CD4-positive, alpha-beta T cell treated with Interleukin-1 beta for 1 hour (primary cell): ENCODE measurements at places on chromosomes 2 and 18.

DNA sequence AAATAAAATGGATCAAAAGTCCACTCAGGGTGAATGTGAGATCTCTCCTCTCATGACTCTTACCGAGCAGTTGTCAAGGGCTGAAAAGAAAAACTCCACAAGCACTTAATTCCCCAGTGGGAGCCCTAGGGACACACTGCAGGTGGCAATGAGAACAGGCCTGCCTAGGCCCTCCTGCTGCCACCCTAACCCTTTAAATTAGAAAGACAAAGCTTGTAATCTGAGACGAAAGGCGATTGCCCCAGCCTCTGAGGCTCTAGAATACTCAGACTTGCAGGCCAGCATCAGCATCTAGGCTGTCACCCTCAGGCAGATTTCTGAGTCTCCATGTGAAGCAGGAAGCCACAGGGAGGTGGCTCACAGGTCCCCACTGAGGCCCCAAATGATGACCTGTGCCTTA lies 457.0 kb upstream of the MYT1L start:
- no peak for DNase-seq

DNA sequence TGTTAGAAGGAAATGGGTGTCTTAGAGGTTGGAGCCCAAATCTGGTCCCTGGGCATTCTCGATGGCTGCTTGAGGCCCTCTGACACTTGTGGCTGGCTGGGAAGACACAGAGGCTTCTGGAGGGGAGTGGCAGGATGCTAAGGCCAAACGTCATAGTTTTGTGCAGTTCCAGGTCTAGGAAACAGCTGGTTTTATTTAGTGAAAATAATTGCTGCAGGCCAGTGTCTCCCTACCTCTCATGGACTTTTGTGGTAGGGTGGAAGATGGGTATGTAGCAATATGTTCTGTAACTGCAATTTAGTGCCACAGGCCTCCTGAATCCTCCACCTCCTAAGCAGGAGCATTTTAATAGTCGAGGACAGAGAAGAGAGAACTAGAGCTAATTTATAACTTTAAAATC lies 32.2 kb upstream of the SPRED2 start:
- no peak for DNase-seq

DNA sequence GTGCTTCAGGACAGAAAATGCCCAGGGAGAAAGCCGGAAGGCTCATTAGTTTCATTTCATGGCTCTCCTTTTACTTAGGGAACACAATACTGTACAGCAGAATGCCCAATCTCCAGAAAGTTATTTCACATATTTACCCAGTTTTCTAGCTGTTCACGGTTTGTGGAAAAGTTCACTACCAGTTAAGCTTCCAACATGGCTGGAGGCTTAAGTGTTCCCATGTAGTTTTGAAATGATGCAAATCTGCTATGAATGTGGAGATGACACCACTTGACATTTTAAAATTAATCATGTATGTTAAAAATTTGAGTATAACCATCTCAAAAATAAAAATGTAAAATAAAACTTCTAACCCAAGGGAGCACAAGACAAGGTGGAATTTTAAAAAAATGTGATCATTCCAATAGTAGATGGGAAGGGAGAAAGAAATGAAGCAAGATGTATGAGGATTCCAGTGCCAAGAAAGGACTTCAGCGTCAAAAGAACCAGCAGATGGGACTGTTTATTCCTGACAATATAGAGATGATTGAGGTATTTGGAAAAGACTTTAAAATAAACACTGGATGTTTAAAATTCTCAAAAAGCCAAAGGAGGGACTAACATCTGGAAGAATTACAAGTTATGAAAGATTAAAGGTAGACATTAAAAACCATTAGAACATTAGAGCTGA lies 60.9 kb upstream of the OSR1 start:
- no peak for DNase-seq

DNA sequence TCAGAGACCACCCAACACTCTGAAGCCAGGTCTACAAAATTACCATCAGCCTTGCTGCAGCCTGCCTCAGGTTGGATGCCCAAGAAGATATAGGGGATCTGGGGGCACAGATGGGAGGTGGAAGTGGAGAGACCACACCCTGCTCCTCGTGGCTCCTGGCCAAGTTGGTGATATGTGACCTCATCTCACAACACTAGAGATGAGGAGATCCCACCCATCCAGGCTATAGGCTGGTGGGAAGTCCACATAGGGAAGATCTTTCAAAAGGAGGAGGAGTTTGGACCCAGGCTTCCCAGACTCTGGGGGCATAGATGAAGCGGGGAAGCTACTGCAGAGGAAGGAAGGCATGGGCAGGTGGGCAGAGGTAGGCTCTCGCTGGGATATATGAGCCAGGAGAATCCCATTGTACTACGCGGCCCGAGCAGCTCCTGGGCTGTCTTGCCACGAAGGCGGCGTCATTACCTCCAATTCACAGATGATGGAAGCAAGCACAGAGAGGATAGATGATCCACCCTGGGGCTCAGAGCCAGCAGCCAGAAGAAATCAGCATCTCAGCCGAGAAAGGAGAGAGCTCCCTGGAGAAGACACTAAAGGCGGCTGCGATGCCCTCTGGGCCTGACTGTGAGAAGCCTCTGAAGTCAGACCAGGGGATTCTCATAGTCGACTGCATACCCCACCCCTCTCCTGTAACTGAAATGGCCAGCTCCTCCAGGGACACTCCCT lies 96.0 kb downstream of the RHOB start:
- DNase-seq = no peak

DNA sequence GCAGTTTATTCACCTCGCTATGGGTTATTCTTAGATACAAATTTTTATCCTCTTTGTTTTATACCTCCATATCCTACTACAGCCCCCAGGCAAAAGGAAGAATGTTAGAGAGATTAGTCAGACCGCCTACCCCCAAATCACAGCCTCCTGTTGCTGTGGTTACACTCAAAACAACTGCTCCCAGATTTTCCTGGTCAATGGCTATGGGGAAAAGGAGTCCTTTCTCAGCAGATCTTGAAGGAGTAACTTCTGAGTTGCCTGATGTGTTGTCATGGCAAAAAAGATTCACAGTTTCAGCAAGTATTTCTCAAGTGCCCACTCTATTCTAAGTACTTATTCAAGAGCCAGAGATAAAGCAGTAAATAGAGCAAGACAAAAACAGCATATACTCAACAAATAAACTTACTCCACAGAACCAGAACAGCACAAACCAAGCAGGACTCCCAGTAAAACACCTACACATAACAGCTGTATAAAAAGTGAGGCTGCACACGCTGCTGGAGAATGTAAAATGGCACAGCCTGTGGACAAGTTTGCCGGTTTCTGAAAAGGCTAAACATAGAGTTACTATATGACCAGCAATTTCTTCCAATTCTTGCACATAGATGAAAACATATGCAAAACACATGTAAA lies 104.8 kb downstream of the NOL10 start:
- DNase-seq = no peak

DNA sequence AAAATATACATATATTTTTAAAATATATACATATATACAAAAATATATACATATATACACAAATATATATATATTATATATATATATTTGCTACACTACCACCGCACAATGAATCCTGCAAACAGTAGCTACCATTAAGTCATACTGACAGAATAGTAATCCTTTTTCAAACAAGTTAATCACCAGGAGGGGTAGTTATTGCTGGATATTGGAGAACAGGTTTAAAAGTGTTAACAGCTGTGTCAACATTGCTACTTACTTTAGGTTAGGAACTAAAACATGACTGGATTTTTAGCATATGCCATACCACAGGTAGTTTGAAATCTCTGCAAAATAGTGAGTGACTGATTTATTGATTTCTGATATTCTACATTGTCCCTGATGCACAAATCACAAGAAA lies 529.1 kb upstream of the CDH7 start:
- no peak for DNase-seq

DNA sequence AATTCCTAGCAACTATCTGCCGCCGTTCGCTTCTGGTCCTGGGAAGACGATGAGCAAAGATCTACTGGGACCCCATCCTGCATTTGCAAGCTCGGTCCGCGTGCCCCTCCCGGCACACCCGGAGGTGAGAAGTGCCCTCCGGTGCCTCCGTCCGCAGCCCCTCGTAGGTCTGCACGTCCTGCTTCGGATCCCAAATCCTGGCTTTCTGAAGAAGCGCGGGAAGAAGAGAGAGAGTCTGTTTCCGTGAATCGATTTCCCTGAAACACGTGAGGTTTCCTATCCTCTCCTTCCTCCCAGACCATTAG lies 5.0 kb upstream of the OSR1 start:
- DNase-seq = no peak

GRCh38 chr18:49399003-49399402 lies 61.4 kb downstream of the DYM start:
- peak; percentile 3 for DNase-seq

DNA sequence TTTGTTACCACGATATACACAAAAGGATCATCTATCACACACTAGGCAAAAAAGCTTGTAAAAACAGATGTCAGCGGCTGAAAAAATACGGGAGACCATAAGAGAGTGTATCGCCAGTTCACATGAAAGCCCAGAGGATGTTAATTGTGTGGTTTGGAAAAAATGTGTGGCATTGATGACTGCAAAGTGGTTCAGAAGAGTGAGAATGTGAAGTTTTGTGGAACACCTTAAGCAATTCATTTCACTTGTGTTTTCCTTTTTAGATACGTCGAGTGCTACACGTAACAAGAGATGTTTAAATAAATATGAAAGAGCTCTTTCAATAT lies 61.7 kb upstream of the DAPL1 start:
- DNase-seq = no peak

GRCh38 chr18:25921677-25922421 lies 168.6 kb downstream of the SS18 start:
- peak; percentile 27 for DNase-seq

DNA sequence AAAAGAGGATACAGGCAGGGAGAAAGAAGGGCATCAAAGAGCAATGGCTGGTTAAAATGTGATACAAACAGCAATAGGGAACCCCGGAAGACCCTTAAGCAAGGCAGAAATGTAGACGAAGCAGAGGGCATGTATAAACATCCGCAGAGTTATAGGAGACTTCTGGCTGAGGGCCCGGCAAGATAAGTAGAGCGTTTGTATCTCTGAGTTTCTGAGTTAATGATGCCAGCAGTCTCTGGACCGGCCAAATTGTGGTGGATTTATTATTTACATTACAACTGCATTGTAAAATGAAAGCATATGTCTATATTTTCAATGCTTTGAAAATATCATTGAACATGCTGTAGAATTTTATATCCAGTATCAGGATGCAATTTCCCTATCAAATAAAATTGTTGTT lies 148.0 kb upstream of the KCTD1 start:
- no peak for DNase-seq

DNA sequence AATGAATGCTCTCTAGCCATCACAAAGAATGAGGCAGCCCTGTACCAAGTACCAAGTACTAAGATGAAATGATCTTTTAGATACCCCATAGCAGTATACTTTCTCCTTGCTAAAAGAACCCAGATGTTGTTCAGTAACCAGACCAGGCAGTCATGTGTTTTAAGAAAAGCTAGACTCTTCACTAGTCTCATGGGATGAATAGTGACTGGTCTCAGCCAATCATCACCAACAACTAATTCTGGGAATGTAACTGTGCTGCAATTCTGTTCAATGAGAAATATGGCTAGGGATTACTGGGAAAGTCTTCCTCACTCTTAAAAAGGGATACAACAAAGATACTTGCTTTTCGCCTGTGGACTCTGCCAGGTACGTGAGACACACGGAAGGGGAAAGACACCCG lies 29.5 kb downstream of the MBOAT2 start:
- DNase-seq = no peak

DNA sequence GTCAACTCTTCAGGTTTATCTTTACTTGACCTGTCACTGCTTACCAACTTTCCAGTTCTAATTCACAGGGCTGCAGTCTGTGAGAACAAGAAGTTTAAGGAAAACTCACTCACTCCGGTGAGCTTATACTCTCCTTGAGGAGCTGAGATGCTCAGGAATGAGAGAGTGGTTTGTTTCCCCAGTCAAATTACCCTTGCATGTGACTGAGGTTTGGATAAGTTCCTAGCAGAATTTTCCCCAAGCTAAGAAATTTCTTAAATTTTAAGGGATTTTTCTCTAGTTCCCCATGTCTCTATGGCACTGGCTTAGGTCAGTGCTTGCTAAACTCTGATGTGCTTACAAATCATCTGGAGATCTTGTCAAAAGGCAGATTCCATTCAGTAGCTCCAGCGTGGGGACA lies 12.8 kb upstream of the CCDC85A start:
- DNase-seq = no peak

DNA sequence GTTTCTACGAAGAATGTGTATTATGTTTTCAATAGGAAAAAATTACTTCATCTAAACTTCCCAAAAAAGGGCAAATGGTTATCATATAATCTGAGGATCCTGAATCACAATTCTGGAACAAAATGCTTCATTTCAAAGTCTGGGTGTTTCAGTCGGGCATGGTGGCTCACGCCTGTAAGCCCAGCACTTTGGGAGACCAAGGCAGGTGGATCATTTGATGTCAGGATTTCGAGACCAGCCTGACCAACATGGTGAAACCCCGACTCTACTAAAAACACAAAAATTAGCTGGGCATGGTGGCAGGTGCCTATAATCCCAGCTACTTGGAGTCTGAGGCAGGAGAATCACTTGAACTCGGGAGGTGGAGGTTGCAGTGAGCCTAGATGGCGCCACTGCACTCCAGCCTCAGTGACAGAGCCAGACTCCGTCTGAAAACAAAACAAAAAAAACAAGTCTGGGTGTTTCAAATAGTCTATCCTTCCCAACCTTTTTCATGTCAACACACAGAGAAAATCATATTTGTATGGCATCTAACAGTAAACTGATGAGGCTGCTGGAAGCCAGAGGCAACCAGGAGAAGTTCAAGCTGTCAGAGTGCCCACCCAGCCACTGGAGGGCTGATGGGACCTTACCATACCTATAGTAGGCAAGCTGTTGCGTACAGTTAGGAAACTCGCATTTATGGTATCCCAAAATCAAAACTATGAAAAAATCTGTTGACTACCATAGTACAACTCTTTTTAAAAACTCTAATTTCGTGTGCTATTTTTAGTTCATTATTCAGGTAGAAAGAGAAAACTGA lies 14.6 kb downstream of the NBAS start:
- DNase-seq = no peak

DNA sequence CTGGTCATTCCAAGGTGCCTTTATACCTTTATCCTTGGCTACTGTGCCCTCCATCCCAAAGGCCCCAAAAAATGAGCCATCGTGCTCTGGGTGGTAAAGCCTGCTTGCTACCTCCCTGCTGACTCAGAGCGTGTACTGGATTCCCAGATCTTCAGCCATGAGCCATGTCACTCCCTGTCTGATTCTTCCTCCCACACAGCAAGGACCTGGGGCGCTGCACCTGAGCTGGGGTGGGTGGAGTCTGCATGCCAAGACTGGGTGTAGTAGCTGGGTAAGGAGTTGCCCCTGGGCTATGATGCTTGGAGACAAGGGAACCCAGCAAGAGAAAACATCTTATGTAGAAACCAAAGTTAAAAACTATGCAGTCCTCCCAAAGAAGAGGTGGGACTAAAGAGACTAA lies 37.2 kb upstream of the APCDD1 start:
- no peak for DNase-seq

DNA sequence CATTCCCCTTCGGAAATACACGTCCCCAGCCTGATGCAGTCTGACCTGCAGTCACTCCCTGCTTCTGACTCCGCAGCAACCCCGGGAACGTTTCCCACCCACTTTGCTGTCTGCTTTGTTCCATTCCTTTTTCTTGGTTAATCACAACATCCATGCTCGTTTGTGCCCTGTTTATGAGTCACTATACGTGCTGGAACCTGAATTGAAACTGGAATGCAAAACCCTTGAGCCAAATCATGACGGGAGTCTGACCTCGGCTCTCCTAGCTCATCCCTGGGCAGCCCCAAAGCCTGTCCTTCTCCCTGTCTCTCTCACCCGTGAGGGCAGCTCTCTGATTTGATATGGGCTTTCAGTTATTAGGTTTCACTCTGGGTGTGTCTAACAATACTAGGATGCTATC lies 57.1 kb upstream of the RNF152 start:
- DNase-seq = no peak

- no peak for DNase-seq
Observed at GRCh38 chr2:5914811-5915611, 222.8 kb downstream of the SOX11 start.
